ENCODE measurements at places on chromosomes 2 and 18.

GRCh38 chr2:64634345-64635267 lies 19.1 kb downstream of the SERTAD2 start:
- DNase-seq: no peak

DNA sequence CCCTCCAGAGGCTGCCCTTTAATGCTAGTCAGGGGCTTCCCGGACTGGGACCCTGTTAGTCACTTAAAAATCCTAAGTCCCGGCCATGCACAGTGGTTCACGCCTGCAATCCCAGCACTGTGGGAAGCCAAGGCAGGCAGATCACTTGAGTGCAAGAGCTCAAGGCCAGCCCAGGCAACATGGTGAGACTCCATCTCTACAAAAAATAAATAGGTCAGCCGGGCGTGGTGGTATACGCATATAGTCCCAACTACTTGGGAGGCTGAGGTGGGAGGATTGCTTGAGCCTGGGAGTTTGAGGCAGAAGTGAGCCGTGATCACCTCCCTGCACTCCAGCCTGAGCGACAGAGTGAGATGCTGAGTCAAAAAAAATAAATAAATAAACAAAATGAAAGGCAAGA lies 17.2 kb upstream of the KCNG2 start:
- DNase-seq: no peak

- DNase-seq: no peak
These were observed 15.5 kb downstream of the LPIN2 start for GRCh38 chr18:2997429-2997828.

DNA sequence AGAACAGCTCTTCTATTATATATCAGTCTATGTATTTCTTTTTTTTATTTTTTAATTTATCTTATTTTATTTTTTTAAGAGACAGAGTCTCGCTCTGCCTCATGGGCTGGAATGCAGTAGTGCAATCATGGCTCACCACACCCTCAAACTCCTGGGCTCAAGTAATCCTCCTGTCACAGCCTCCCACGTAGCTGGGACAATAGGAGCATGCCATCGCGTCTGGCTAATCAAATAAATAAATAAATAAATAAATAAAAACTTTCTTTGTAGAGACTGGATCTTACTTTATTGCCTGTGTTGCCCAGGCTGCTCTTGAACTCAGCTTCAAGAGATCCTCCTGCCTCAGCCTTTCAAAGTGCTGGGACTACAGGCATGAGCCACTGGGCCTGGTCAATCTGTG lies 117.0 kb downstream of the RBMS1 start:
- no peak for DNase-seq

GRCh38 chr2:105328281-105329196 lies 996 bp downstream of the TGFBRAP1 start:
- DNase-seq: peak; percentile 39

- DNase-seq: no peak
These were observed 151.9 kb upstream of the ALKAL2 start for GRCh38 chr2:439556-440402.

- no peak for DNase-seq
These were observed 45.3 kb downstream of the PIKFYVE start for GRCh38 chr2:208311321-208311720.

DNA sequence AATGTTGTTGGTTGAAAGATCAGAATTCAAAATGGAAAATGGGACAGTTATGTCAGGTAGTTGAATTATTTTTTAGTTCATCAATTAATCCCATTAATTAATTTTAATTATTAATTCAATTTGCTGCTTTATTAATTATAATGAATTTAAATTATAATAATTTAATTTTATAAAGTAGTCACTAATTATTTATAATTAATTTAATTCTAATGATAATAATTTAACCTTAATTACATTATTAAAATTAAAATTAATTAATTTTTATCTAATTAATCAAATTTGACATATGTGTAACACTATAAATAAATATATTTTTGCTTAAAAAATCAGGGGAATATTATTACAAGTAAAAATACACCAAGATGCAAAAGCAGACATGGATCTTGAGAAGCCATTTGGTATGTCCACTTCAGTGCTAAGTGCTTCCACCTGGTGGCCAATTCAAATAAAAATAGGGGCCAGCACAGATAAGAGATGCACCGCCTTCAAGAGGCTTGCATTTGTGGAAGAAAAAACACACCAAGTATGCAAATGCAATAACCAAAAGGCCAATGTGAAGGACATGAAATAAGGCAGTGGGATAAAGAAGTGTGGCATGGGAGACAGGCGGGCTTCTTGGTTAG lies 73.2 kb downstream of the MBP start:
- no peak for DNase-seq

GRCh38 chr2:65276609-65277008 lies 49.0 kb downstream of the ACTR2 start:
- no peak for DNase-seq

DNA sequence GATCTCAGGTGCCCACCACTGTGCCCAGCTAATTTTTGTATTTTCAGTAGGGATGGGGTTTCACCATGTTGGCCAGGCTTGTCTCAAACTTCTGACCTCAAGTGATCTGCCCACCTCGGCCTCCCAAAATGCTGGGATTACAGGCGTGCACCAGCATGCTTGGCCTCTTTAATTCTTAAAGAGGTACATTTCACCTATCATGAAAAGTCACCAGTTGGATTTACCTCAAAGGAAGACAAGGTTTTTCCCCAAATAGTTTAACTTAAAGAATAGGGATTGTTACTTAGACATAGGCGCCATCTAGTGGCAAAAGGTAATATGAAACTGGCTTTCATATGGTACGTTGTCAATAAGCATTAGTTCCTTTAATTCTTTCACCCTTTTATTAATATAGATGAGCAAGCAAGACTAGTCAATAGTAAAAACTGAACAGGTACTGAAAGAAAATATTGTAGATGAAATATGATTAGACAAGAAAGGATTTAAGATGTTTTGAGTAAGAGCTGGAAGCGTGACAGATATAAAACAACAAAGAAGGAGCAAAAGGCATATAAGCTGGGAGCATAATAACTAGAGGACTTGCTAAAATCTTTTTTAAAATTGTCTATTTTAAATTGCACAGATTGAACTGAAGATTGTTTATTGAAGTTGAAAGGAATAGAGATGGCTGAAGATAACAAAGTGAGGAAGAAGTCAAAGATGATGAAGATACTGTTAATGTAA lies 35.0 kb upstream of the PSMD14 start:
- no peak for DNase-seq

DNA sequence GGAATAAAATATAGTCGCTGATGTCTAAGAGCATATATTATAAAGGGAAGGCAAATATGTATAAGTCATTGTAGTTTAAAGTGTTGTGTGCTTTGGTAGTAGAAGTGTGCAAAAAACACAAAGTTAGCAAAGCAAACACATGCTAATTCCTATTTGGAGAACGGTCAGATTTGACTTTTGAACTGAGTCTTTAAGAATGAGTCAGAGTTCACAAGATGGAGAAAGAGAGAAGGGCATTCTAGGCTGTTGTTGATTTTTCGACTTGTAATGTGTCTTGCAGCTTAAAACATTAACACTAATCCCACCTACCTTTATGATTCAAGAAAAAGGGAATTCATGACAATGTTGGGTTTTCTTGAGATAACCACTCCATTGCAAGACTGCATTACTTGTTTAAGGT lies 98.1 kb downstream of the CRIM1 start:
- no peak for DNase-seq

DNA sequence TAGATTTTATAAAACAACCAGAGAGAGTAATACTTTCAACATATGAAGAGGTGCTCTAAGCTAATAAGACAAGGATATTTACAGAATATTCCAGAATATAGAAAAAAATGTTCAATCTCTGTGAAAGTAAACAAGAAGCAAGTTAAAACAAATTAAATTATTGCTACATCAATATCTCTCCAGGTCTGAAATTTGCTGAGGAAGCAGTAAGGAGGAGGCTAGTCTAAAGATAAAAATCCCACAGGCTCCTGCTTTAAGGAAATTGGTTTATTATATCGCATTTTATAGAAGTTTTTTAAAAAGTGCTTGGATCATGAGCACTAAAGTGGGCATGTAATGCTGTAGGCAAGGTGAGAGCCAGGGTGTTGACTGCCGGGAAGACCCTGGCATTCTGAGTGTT lies 39.7 kb upstream of the ASB18 start:
- no peak for DNase-seq

DNA sequence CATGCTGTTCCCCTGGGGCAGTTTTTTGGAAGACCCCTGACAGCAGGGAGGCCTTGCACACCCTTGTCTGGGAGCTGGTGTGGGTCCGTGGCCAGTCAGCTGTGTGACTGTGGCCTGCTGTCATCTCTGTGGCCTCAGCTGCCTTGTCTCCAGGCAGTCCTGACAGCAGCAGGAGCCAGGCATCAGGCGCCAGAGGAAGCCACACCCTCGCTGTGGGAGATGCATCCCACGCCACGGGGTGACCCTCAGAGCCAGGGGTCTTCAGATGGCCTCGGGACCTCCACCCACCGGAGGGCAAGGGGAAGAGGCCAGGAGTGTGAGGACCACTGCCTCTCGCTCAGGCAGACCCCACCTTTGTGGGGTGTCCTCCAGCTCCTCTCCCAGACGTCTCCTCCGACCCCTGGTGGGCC lies 5.0 kb downstream of the BOK start:
- no peak for DNase-seq

GRCh38 chr2:70855667-70856066 lies 20.1 kb upstream of the CD207 start:
- DNase-seq: no peak

DNA sequence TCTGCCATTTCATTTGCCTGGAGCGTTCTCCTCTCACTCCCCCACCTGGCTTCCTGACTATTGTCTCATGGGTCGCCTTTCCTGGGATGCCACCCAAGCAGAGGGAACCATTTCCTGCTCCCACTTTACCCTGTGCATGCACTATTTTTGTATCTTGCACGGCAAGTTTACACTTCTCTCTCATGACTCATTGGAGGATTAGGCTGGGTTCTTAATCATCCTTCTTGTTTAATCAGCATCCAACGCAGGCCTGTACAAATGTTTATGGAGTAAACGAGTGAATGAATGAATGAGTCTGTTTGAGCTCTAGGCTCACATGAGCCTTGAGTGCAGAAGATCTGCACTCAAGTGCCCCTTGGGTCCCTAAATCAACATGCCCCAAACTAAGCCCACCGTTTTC lies 3.8 kb upstream of the ARHGAP25 start:
- DNase-seq: no peak

GRCh38 chr18:12640881-12641200 lies 17.1 kb downstream of the SPIRE1 start:
- DNase-seq: no peak

- DNase-seq: no peak
These were observed 12.3 kb upstream of the PTMA start for GRCh38 chr2:231696004-231696367.

GRCh38 chr2:6054161-6054671 lies 362.0 kb downstream of the SOX11 start:
- DNase-seq: no peak

GRCh38 chr2:186991766-186992417 lies 142.9 kb upstream of the ZSWIM2 start:
- DNase-seq: no peak

DNA sequence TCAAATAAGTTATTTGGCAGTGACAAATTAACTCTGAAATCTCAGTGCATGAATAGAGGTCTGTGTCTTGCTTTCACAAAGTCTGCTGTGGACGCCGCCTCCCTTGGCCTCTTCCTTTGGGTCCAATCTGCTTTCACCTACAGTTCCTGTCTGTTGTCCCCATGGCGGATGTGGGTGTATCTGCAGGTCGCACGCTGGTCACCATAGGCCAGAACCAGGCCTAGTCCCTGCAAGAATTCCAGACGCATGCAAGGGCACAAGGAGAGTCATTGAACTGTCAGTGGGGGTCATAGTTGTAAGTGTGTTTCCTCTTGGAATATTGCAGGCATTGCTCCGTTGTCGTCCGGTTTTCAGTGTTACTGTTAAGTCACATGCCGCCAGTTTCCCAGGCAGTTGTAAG lies 7.4 kb downstream of the SOCS6 start:
- no peak for DNase-seq

DNA sequence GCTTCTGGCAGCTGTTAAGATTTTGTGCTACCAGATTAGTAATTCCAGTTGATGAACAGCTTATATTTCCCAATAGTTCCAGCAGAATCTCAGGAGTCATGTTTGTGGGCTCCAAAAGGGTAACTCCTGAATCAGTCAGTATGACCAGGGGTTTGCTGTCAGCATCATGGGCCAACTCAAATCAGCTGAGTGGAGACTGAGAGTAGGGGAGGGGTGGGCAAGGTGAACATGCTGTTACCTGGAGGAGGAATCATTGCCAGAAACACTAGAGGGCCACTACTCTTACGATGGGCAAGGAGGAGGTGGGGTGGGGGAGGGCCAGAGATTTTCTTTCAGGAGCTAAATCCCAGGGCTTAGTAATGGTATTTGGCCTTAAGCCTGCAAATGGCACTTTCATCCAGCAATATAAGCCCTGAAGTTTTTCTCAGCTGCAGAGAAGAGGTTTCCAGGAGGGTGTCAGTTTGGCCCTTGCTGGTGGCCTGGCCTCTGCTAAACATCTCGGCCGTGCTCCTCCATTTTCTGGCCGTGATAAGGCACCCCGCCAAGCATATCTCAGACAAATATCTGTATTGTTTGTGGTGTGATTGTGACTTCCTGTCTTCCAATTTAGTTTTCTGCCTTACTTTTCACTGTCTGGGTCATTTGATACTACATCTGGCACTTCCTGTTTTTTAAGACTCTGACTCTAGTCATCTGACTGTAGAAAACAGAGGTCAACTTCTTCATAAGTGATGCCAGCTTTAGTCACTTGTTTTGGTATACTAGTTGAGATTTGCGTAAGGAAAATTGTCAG lies 120.5 kb upstream of the CXCR4 start:
- peak; percentile 60 for DNase-seq

GRCh38 chr2:28543316-28544035 lies 47.6 kb downstream of the PLB1 start:
- DNase-seq: no peak

- DNase-seq: no peak
These were observed 2.4 kb downstream of the AGAP1 start for GRCh38 chr2:235496239-235496621.

DNA sequence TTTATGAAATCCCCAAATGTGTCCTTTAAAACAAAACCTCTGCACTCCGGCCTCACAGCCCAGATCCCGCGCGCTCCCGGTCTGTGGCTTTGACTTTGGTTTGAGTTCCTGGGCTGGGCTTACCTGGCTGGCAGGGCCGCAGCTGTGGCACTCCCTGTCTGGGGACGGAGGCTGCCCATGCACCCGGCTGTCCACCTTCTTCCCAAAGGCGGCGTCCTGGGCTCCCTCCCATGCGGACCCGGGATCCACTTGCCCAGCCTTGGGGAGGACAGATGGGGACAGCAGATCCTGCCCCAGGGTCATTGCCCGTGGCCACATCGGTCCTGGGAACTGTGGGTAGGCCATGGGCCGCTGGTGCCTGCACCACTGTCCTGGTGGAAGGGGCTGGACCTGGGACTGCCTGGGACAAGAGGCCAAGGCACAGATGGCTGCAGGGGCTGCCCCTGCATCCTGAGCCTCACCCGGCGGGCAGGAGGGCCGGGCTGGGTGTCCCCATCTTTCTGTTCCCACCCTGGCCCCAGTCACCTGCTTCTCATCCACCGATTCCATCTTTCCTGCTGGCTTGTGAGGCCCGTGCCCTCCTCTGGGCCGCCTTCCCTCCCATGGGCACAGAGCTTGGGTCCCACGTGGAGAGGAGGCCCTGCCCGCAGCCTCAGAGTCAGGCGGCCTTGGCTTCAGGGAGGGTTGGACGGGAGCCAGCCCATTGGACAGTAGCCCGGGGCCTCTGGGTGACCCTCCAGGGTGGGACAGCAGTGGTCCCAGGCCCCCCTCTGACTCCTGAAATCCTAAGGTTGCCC lies 27.7 kb downstream of the NFATC1 start:
- DNase-seq: no peak
